ENCODE measurements at places on chromosomes 3 and 15.

DNA sequence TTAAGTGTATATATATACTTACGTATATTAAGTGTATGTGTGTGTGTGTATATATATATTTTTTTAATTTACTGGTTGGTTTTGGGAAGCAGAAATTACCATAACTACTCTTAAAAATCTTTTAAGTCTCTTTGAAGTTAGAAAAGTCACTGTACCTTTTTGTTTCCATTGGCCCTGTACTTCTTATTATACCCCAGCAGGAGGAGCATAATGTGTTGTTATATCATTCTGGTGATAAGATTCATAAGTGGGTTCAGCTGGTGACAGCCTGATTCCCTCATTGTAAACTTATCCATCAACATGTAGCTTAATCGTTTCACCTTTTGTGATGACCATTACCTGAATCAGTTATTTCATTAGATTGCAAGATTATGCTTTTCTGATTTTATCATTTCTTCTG, 30.8 kb downstream of the MLH1 start:
- DNase-seq, result no peak

DNA sequence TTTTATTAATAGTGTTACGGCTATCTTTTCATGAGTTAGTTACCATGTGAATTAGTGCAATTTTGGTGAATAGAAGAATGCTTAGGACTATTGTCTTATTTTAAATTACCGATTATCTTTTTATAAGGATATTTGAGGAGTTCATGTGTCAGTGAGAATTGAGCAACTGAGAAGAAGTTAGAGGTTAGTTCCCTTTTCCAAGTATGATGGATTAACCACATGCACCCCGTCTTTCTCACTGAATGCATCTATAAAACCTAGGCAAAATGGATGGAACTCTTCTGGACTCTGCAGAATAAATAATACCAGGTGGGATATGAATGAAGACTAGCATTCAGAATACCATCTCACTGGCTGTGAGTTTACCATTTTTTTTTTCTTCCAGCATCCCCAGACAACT, 74.3 kb downstream of the TCF12 start:
- no peak for DNase-seq

DNA sequence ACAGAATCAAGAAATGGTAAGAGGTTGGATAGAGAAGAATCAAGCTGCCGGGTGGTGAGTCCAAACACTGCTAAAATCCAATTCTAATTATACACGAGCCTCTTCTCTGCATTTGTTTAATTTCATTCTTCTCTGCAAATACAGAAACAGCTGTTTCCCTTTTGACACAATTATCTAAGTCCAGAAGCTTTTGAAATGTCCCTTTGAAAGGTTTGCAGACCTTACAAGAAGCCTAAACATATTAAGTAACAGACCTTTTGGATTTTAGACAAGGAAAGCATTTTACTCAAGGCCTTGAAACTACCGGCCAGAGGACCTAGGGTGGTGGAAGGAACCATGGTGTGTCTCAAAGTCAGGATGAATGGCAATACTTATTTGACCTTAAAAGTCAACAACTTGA, 403.8 kb upstream of the ADAMTS9 start:
- no peak for DNase-seq

DNA sequence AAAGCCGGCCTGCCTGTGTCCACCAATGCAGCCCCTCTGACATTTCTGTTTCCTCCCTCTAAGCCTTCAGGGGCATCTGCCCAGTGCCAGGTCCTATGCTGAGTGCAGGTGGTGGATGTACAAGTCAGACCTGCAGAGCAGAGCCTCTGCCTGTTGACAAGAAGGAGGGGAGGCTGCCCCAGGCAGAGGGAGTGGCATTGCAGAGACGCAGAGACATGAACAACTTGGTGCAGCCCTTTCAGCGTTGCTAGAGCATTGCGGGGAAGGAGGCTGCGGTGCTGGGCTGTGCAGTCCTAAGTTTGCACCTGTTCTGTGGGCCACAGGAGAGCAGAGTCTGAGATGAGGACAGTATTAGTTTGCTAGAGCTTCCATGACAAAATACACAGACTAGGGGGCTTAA, 65.2 kb downstream of the LSM3 start:
- no peak for DNase-seq

- DNase-seq, result no peak
These were observed 35.4 kb upstream of the ESYT3 start for GRCh38 chr3:138398791-138399575.

Data from fibroblast of skin of left biceps (primary cell).